Caki2 (cell line): ENCODE measurements at places on chromosomes 4 and X. TPM values are rescaled to one million over a fixed set of nuclear protein-coding genes. Genes with fewer than 3 reads are reported as not detected.

- no peak for DNase-seq
Observed at GRCh38 chrX:138704596-138704995, 6.9 kb downstream of the FGF13 start.

Gene ZBTB33
- 3.4 and 5.0 TPM in 2 replicates for total RNA-seq

DNA sequence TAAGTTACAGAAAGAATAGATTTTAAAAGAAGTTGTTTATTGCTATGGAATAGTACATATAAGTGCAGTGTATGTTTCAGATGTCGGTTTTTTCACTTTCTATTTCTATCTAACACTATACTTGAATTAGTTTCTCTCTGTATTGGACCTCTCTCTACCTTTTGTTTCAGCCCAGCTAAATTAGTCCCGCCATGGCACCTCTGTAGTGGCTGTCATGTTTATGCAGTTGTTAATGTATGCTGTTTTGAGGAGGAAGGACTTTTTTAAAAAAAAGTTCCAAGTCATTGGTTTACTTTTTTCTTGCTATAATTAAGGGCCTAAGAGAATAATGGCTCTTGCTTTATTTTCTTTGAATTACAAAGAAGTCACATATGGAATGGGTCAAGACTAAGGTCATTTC lies 118.1 kb downstream of the AKAP4 start:
- no peak for DNase-seq

DNA sequence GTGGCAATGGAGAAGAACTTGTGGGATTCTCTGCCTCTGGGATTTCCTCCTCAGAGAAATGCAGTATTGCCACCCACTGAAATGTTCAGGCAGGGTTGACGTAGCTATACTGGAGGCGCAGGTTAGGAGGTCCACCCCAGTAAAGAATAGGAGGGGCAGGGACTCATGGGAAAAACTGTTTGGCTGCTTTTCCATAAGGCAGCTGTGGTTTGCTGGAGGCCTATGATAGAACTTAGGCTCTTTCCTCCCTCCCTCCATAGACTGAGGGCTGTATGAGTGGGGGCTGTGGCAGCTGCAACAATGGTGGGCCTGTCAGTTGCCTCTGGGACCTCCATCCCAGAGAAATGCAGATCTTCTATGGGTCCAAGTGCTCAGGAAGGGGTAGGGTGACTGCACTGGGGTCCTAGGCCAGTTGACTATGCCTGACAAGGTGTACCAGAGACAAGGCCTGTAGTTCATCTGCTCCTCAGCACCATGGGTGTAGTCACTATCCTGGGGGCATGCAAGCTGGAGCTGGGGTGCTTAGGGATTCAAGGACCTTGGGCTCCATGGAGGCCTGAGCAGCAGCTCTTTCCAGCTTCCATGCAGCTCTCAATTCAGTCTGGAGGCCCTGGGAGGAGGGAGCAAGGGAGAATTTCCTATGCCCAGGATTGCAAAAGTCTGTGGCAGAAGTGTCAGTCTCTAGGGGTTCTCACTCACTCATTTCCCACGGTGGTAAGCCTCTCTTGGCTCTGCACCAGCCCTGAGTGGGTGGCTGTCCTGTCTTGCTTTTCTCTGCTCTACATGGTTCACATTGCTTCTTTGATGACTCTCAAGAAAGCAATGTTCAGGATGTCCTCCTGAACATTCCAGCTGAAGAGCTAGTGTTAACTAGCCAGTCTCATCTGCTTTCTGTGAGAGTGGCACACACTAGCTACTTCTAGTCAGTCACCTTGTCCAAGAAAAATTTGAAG lies 353.0 kb downstream of the IDS start:
- DNase-seq, result no peak

Gene MTNR1A
- 0.20 TPM in 1 of 2 replicates, not detected in the other for total RNA-seq

DNA sequence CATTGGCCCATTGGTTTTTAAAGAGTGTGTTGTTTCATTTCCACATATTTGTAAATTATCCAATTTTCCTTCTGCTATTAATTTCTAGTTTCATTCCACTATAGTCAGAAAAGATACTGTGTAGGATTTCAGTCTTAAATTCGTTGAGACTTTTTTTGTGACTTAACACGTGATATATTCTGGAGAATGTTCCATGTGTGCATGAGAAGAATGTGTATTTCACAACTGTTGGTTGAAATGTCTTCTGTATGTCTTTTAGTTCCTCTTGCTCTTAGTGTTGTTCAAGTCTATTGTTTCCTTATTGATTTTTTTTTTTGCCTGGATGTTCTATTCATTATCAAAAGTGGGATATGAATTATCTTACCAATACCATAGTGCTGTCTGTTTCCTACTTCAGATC lies 606.9 kb downstream of the RPA4 start:
- no peak for DNase-seq

Gene ANXA10
- 69.5 and 69.7 TPM in 2 replicates for total RNA-seq

Gene PLP2
- 72.9 and 86.3 TPM in 2 replicates for total RNA-seq

Gene MTMR8
- total RNA-seq, result 0.20 and 2.2 TPM in 2 replicates

GRCh38 chr4:167380964-167381363 lies 146.7 kb upstream of the SPOCK3 start:
- no peak for DNase-seq

DNA sequence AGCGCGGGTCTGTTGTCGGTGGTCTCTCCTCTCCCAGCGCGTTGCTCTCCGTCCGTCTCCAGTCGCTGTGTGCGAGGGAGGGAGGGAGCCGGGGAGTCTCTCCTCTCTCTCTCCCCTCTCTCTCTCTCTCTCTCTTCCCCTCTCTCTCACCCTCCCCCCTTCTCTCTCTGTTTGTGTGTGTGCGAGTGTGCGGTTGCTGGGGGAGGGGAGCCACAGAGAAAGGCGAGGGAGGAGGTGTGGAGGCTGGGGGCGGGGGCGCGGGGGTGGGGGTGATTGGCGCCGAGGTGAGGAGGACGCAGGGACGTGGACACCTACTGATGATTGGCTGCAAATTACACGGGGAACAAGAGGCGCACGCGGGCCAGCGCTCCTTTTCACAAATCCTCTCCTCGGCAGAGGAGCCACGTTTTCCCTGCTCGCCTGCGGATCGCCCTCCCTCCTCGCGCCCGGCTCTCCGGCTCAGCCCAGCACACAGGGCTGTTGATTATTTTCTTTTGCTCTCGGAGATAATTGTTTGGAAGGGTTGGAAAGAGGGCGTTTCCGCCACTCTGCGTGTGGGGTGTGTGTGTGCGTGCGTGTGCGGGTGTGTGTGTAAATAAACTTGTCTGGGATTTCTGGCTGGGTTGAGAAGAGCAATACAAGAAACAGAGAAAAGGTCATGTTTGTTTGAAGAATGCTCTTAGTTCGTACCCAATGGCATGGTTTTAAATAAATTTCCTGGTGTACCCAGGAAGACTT lies at the start of gene CXXC4:
TSS of gene CXXC4 (minus strand) at position 73 of the 738 bp plus-strand sequence. CDS start 3,092 bp downstream, outside the sequence.
- peak; percentile 92 for DNase-seq

GRCh38 chrX:15834053-15834452 lies 20.6 kb downstream of the AP1S2 start:
- no peak for DNase-seq

- no peak for DNase-seq
Observed at GRCh38 chr4:138672393-138672976, 343.1 kb upstream of the NOCT start.

GRCh38 chr4:35934320-35934981 lies 309.9 kb downstream of the ARAP2 start:
- DNase-seq, result peak; percentile 32

Gene TNIP3
- 0.98 TPM in 1 of 2 replicates, not detected in the other for total RNA-seq

- DNase-seq, result no peak
Observed at GRCh38 chr4:184437565-184438265, 36.6 kb downstream of the IRF2 start.

- peak; percentile 20 for DNase-seq
Observed at GRCh38 chr4:24794480-24794879, 893 bp upstream of the SOD3 start.
